CD4-positive, alpha-beta T cell treated with Interferon alpha-2 for 1 hour (primary cell): ENCODE measurements at places on chromosomes 7 and 10.
A peak's percentile ranks its signal among the peaks of the same experiment; 100 is the strongest.

DNA sequence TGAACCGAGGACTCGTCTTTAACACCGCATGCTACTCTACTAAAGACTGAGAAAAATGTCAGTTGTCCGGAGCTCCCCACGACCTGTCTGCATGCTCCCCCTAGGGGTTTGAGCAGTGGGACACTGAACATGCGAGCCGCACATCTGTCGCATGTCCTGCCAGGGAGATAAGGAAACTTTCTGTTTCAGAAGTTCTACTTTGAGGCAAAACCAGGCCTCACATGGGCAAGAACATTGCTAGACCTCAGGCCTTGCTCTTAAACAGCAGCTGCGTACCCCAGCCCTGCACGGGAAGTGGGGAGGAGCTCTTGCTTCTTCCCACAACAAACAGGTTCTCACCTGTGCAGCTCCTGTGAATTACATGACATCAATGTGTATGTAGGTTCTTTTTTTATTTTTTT, 30.3 kb upstream of the HERPUD2 start:
- DNase-seq = peak; percentile 80

DNA sequence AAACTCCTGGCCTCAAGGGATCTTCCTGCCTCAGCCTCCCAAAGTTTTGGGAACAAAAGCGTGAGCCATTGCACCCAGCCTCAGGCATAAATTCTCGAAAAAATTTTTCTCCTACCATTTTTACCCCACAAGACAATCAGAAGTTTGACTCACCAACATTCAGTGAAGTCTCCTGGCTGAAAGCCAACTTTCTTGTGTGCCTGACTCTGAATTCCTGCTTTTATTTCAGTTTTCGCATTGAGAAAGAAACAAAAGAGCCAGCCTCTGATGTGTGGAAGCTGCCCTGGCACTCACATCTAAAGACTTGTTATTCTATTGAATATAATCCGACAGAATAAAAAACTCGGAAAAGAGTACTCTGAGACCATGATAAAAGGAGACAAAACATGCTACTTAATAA, 402.9 kb downstream of the MAGI2 start:
- no peak for DNase-seq

- no peak for DNase-seq
Observed at GRCh38 chr7:41113719-41114118, 589.2 kb downstream of the INHBA start.

- no peak for DNase-seq
Observed at GRCh38 chr10:3422282-3422681, 249.7 kb upstream of the PITRM1 start.

DNA sequence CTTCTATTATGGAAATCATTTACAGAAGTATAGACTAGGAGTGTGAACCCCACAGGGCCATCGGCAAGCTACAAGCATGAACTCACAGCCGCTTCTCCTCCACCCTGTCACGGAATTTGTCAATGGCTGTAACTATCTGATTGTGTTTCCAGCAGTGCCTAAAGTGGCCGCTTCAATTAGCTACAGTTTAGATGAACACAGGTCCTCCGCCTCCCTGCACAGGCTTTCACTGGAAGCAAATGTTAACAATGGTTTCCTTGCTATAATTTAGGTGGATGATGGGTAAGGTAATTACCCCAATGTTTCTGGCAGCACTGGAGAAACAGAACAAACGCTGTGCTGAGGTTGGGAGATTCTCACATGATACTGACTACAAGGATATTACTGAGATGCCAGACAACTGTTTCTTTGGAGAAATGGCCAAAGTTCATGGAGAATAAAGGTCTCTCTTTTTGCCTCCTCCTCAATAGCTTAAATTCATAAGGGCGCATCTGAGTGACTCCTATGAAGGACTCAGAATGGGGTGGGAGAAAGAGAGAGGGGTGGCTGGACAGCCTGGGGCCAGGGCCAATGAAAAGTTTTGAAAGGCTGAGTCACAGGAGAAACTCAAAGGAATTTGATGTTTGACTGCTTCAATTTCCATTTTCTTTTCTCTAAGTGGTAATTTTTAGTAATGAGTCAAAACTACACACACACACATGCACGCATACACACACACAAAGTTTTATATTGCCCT, 78.9 kb downstream of the SVIL start:
- no peak for DNase-seq

DNA sequence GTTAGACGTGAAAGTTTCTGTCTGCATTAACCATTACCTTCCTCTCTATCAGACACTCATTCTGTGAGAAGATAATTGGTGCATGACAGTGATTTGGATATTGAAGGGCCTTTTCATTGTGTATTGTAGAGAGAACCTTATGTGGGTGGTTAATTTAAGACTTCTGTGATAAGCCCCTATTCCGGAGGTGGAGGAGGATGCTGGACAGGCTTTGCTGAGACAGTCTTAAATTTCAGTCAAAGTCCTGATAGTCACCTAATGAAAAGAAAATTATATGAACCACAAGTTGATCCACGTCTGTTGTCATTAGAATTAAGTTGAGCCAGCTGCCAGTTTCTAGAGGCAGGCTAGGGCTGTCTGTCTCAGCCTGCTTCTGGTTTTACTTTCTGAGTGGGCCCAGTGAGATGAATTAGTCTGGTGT, 62.9 kb downstream of the CELF2 start:
- DNase-seq = no peak

- peak; percentile 67 for DNase-seq
Observed at GRCh38 chr10:80684259-80684658, 146.6 kb downstream of the SH2D4B start.

- no peak for DNase-seq
Observed at GRCh38 chr10:78553792-78554191, 515.0 kb upstream of the ZMIZ1 start.

DNA sequence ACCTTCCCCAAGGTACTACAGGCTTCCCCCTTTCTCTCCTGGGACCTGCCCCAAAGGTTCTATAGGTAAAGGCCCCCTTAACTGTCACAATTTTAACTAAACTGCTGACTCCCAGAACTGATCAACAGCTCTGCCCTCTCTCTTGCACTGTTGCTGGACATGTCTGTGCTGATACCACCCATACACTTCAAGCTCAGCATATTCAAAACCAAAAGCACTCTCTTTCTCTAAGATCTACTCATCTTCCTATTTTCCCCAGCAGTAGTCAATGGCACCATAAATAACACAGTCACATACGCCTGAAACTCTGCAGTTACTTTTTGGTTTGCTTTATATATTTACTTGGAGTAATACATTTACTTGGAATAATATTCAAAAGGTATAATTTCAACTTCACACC, 12.3 kb downstream of the OSBPL3 start:
- DNase-seq = no peak

- no peak for DNase-seq
Observed at GRCh38 chr7:24842449-24843241, 85.4 kb upstream of the GSDME start.

GRCh38 chr7:100465299-100465698, 1.2 kb upstream of the SPACDR start:
- no peak for DNase-seq

- no peak for DNase-seq
Observed at GRCh38 chr7:67620216-67620933, 623.7 kb downstream of the TYW1 start.

DNA sequence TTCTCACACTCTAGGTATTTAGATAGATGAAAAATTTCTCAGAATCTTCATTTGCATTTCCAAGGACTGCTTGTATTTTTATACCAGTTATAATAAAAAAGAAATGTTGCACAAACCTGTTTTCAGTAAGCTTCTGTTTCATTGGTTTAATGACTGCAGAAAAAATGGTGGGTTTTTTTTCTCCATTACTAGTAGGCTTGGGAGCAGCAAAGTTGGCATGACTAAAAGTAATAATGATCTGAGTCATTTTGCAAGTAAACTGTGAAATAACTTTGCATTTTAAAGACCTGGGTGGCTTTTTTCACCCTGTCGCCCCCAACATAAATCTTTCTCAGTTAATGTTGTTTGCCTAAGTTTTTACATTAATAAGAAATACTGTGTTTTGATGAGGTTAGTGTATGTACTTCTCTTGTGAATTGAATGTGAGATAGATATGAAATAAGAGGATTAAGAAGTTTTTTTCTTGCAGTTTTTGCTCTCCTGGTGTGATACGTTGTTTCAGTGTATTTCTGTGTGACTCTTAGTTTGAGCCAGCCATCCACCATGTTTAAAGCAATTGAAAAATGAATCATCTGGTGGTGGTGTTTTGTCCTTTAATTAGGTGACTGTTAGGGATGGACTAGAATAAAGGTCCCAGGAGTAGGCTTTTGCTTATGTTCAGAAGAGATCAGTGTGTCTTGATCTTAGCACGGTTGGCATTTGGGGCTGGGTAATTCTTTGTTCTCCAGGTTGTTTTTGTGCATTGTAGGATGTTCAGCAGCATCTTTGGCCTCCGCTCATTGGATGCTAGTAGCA, 1.8 kb downstream of the GNAI1 start:
- no peak for DNase-seq

GRCh38 chr10:51705774-51706173, 6.4 kb upstream of the CSTF2T start:
- DNase-seq = no peak

GRCh38 chr10:103573205-103573487, 79.6 kb downstream of the NEURL1 start:
- DNase-seq = no peak

DNA sequence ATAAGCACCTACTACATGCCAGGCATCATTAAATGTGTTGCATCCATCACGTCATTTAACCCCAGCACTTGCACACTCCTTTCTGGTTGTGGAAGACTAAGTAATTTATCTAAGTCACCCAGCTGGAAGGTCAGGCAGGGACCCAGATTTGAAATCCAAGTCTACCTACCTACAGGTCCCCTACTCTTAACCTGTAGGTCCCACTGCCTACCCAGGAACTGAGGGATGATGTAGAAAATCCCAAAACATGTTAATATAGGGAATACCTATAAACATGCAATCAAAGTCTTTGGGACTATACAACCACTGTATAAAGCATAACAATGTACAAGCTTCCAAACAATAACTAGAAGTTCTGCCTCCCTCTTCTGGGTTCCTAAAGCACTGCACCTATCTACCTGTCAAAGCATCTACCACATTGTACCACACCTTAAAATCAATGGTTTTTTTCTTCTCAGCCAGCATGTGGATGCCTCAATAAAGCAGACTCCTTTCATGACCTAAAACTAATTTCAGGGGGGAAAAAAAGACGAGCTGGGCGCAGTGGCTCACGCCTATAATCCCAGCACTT, 5.6 kb downstream of the IL6 start:
- DNase-seq = no peak

DNA sequence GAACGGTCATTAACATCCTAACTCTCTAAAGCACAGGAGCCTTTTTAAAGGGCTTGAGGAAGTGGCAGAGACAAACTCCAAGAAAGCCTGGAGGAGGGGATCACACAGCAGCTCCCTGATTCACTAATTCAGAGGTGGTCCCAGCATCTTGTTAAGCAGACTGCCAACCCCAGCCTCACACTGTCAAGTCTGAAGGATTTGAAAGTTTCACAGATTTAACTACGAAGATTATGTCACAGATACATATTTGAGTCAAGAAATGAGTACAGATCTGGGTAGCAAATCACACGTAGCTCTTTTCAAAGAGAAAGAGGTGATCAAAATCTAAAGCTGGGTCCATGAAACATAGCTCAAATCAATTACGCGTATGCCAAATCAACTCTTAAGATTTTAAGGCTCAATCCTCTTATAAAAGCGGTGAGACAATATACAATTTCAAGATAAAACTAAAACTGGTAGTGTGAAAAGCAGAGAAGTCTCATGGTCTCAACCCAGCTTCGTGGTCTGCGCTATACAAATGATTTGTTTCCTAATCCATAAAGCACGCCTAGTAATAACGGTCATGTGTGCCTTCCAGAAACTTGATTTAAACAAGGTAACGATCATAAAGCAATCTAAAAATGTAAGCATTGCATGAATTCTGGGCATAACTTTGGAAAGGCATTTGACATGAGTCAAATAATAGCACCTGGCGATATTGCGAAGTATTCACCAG, 229.9 kb upstream of the MKLN1 start:
- DNase-seq = peak; percentile 13

DNA sequence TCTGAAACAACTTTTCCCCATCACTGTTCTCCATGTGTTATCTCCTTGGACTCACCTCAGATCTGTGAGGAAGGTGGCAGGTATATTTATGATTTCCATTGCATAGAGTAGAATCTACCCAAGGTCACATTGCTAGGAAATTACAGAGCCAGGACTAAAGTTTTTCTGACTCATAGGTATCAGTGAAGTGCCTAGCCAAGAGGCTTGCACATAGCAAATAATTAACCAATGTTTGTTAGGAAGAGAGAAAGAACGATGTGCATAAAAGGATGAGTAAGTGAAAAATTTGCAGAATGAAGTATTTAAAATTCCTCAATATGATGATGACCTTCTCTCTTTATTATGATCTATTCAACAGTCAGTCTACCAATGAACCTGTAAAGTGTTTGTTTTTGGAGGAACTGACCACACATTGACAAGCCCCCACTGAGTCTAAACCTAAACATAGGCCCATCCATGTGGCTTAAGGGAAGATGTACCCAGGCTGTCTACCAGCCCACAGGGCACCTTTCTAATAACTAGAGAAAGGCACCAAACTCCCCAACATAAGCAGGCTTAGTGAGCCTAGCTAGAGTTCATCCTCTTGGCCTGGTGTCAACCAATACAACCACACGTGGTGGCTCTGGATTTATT, 252.9 kb upstream of the ZMIZ1 start:
- no peak for DNase-seq

DNA sequence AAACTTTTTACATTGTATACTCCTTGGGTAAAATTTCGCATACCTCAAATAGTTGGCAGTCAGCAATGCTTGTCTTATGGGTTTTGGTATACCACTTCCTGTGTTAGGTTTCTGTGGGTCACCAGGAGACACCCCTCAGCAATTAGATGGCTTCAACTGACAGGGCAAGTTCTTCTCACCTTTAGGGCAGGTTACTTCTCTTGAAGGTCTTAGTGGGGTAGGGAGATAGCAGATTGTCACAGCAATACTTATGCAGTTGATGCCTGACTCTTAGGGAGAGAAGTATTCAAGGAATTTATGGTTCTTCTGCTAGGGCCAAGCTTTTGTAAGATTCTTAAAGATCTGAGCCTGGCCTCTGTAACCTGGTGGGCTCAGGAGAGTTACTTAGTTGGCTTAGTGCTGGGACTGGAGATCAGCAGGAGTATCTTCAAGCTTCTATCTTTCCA, 42.9 kb downstream of the MKLN1 start:
- peak; percentile 3 for DNase-seq

- no peak for DNase-seq
Observed at GRCh38 chr10:113148901-113149300, 198.9 kb downstream of the TCF7L2 start.
